Right lung (tissue), 10 donors: ENCODE measurements at places on chromosomes 12 and 14. TPM values are rescaled to one million over a fixed set of nuclear protein-coding genes. Genes with fewer than 3 reads are reported as not detected.

The ARG2 gene
- 1.9 TPM for polyA plus RNA-seq

The SOX5 gene
- 35.8 TPM for polyA plus RNA-seq

The NTF3 gene
- polyA plus RNA-seq, result 3.0 TPM

The CRIP1 gene
- polyA plus RNA-seq, result 69.8 TPM

The KRT73 gene
- 0.17 TPM for polyA plus RNA-seq

The ISM2 gene
- polyA plus RNA-seq, result not detected

The IQSEC3 gene
- 7.4 TPM for polyA plus RNA-seq

The GPRC5A gene
- 15.2 TPM for polyA plus RNA-seq

The PYGL gene
- polyA plus RNA-seq, result 19.6 TPM

The CLEC1B gene
- 3.0 TPM for polyA plus RNA-seq

The CCDC197 gene
- polyA plus RNA-seq, result not detected

DNA sequence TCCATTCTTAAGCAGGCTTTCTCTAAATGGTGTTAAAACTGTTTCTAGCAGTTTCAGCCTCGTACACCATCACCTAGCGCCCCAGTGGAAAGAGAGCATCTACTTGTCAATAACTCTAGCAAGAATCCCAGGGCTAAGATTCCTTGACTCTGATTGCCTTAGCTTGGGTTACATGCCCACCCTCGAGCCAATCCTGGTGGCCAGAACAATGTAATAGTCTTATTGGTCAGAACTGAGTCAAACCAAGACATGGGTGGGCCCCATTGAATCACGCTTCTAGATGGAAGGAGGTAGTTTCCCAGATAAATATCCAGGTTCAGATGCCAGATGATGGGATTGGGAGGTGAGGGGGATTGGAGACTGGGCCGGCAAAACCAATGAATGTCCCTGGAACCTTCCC, 55.9 kb upstream of the MED13L start:
- DNase-seq, result no peak

DNA sequence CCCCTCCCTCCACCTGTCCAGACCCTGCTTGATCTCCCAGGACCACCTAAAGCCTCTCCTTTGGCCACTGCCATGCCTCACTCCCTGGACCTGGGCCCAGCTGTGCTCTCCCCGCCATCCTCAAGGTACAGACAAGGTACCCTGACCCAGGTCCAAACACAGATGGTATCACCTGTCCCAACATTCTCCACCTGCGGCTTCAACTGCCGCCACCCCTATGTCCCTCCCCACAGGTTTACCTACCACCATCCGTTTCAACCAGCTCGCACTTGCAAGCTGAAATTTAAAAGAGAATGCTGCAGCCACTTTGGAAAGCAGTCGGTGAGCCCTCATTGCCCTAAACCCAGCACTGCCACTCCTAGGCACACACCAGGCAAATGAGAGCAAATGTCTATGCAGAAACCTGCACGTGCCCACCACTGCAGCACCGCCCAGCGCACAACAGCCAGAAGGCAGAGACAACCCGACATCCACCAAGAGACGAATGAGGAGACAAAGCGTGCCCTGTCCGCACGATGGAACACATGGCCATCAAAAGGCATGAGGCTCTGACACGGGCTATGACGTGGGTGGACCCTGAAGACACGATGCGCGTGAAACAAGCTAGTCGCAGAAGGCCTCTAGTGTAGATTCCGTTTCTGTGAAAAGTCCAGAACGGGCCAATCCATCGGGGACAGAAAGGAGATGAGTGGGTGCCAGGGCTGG, 71.0 kb downstream of the RFLNA start:
- no peak for DNase-seq

DNA sequence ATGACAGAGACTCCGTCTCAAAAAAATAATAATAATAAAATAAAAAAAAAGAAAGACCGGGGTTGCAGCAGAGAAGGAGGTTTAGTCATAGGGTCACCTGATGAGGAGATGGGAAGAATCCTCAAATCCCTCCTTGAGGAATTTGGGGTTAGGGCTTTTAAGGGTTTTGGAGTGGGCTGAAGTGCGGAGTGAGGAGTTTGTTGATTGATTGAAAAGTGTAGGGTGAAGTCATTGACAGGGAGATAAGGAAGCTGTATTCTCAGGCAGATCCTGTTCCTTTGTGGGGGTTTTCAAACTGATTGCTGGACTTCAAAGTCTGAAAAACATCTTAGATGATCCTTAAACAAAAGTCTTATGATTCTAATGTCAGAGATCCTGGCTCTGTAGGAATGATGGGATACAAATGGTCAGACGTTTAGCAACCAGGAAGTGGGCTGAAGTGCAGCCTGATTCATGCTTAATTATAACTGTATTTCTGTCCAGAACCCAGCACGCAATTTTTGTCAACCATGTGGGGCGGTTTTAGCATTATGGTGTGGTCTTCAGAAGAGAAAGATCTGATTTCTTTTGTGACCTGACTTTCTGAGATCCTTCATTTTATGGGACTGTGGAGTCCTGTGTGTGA, 16.0 kb downstream of the FNTB start:
- no peak for DNase-seq

GRCh38 chr14:63470962-63471793, 72.0 kb downstream of the PPP2R5E start:
- no peak for DNase-seq

- no peak for DNase-seq
Observed at GRCh38 chr12:47023311-47023710, 56.1 kb upstream of the PCED1B start.

DNA sequence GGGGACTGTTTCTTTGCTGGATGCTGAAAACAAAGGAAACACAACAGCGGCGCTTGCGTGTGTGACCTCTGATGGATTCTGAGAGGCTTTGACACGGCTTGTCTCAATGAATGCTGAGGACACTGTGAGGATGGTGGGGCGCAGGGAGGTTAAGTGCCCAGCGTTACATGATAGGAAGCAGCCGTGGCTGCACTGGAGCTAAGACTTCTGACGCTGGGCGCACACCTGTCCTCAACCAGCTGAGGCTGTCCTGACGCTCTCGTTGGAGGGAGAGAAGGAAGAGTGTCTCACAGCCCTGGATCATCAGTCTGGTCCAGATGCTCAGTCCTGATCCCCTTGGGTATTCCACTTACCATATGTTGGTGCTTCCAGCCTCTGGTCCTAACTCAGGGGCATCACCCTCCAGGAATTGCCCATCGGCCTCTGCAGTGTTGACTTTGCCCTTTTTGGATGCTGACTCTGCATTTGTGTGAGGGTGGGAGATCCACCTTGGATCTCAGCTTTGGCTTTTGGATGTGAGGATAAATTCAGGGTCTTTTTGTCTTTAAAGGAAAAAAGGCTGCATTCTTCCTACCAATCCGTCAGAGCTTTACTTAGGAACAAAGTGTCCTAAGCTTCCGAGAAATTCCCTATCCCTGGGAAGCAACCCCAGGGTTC, 125.2 kb downstream of the ZNF664 start:
- no peak for DNase-seq

DNA sequence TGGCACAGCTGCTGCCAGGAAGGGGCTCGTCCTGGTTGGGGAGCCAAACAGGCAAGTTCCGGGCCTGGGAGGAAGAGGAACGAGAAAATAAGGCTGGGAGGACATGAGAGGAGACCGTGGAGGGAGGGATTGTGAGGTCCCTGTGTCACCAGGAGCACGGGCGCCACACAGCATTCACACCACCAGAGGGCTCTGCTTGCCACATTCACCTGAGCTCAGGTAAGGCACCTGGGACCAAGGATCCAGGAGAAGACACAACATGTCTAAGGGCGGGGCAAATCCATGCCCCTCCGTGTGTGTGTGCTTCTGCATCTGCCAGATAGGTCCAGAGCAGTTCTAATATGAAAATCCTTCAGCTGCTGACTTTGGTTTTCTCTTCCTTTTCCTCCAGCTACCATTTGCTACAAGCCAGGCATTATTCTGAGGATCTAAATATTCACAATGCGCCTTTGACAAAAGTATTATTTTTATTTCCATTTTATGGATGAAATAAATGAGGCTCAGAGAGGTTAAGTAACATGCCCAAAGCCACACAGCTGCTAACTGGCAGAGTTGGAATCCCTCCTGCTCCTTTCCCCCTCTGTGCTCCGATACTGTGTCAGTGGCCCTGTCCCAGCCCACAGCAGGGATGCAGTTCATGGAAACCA, 14.6 kb downstream of the RAPGEF3 start:
- no peak for DNase-seq

- DNase-seq, result no peak
Observed at GRCh38 chr12:112885236-112885635, 21.5 kb upstream of the OAS1 start.

DNA sequence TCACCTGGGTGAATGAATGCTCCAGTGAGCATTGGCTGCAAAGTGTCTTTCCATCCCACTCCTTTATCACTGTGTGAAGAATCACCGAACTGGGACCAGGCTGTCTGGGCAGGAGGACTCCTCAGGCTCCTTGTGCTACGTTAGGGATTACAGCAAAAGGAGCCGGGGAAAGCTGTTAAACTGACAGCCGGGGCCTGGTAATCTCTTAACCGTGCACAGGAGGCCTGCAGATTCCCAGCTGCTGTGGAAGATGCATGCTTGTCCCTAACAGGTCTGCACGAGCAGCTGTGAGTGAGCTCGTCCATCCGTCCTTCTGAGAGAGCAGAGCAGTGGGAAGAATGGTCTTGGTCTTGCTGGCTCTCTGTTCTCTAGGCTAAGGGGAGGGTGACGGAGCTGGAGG, 231.5 kb downstream of the AACS start:
- DNase-seq, result no peak

GRCh38 chr14:70919774-70920173, 12.5 kb downstream of the PCNX1 start:
- no peak for DNase-seq

GRCh38 chr12:39723831-39724230, 104.2 kb upstream of the ABCD2 start:
- no peak for DNase-seq

GRCh38 chr12:129662234-129662633, 241.6 kb downstream of the TMEM132D start:
- DNase-seq, result no peak

DNA sequence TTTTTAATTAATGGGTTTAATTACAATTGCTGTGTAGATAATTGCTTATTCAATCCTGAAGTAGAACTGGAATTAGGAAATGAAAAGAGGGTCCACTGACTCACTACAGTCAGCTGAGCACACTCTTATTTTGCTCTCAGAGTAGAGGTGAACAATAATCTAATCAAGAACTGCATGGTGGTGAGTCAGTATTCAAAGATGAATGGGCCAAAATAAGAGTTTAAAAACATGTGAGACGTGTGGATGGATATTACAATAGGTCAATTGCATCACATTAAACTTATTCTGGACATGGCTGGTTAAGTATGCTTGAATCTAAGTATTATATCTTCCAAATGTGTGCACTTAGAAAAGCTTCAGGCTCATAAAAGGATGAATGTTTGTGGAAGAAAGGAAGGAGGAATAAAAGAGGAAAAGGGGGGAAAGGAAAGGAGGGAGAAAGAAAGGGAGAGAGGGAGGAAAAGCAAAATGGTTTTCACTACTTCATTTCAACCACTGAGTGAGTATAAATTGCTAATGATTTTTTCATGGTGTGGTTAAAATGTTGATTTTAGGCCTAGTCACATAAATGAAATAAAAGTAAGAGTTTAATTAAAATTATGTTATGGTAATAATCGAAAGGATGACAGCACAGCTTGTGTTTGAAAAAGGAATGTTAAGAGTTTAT, 27.0 kb upstream of the EEA1 start:
- DNase-seq, result no peak

DNA sequence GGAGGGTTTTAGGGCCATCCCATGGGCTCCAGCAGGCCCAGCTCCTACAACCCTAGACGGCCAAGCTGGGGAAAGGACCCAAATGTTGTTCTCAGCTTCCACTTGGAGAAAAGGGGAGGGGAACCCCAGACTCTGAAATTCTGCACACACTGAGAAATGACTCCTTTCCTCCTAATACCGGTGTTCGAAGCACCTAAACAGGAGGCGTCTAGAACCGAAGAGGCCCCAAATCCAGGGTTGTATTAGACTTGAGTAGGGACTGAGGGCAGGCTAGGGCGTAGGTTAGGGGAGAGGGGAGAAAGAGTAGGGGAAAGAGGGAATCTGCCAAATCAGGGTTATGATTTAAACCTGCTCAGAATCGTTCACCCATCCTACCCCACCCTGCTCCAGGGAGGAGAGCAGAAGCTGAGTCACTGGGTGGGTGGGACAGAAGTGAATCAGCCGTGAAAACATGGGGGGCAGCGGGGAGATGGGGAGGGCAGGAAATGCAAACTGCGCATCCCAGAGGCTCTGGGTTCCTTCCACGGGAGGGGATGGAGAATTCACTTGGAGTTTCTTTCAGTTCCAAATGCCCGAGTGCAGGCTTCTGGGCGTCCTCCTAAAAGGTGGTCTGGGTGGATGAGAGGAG, 1.0 kb downstream of the IGFBP6 start:
- no peak for DNase-seq

GRCh38 chr12:16303939-16304338, 26.5 kb upstream of the SLC15A5 start:
- DNase-seq, result no peak

DNA sequence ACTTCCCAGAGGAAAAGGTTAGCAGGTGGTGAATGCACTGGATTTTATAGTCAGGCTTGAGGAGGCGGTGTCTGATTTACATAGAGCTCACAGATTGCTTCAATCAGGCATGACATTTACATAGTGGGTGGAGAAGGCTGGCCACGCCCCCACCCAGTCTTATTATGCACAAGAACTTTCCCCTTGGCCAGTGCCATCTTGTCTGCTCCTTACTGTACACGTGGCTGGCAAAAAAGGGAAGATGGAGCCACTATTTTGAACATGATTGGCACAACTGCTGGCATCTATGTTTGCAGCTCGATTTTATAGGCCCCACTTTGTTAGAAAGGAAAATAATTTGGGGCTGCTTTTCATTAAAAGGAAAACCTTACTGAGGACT, 10.9 kb upstream of the LGMN start:
- DNase-seq, result no peak

GRCh38 chr14:99190696-99191394, 81.2 kb downstream of the BCL11B start:
- no peak for DNase-seq

- no peak for DNase-seq
Observed at GRCh38 chr12:124837958-124838803, 25.5 kb downstream of the SCARB1 start.

- DNase-seq, result no peak
Observed at GRCh38 chr12:76914102-76914859, 35.5 kb upstream of the CSRP2 start.

DNA sequence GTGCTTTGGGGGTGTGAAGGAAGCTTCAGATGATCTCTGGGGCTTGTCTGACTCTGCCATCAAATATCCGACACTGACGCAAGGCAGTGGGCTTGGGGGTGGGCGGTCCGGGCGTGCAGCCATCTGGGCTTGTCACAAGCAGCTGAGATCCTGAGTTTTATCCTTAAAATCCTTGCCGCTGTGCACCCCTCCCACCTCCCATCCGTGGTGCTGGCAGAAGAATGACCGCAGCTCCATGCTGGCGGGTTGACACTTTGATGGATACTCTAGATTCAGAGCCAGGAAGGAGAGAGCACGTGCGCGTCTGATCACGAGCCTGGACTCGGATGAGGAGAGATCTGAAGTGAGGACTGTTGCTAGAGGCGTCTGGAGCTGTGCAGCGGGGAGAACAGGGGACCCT, 3.0 kb downstream of the ZFYVE21 start:
- DNase-seq, result peak; percentile 38

DNA sequence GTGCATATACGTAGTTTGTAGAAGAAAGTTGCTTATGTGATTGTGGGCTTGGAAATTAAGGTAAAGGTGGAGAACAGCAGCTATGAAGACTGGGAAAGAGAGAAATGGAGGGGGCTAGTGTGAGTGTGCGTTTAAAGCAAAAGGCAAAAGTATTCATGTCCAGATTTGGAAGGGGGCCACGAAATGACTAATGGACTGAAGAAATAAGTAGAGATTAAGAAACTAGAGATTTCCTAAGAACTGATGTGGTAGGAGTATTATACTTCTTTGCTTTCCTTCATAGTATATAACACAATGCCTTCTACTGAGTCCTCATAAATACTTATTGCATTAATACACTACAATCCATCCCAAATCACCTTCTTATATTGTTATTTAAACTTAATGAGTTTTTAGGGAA, 298.6 kb upstream of the NOVA1 start:
- no peak for DNase-seq
